CD4-positive, alpha-beta T cell treated with Interleukin-6 at 100 ng/mL for 8 hours (primary cell): ENCODE measurements at places on chromosomes 11 and 22.

DNA sequence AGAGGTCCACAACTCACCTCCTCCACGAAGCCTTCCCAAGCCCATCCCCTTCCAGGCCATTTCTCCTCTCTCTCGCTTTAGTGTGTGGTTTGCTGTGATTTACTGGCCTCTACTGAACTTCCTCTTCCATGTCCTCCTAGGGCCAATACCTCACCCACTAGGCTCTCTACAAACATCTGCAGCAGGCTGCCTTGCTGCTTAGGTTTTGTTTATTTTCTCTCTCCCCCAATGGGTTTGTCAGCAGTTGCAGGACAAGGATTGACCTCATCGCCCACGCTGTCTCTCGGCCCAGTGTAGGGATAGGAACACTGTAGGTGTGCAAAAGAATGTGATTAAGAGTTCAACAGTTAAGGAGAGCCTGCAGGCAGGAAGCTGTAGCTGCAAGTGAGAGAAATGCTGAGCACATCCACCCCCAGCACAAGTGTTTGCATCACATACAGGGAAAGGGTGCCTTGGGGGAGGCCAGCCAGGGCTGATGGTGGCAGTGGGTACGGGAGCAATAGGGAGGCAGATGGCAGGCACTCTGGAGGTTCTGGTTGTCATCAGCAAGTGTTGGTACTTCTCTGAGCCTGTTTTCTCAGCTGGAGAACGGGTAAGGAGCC lies 1.4 kb downstream of the PC start:
- no peak for DNase-seq

DNA sequence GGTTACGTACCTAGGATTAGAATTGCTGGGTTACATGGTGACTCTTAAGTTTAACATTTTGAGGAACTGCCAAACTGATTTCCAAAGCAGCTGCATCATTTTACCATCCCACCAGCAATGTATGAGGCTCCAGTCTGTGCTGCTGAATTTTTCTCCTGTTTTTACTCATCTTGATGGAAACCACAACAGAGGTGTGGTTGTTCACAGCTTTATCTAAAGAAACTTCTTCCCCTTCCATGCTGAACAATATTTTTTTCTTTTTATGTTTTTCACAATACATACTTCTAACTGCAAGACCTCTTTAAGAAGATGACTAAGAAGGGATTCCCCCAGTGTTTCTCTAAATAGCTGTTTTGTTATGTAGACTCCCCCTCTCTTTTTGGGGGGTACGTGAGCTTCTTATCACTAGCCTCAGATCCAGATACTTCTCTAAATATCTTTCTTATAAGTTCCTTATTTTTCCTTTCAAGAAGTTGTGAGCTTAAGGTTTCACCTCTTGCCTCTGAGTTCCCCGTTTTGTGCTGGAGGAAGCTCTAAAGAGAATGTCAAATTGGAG lies 24.0 kb downstream of the TCP11L1 start:
- DNase-seq: no peak

GRCh38 chr11:91776655-91777054 lies 448.0 kb upstream of the FAT3 start:
- no peak for DNase-seq

DNA sequence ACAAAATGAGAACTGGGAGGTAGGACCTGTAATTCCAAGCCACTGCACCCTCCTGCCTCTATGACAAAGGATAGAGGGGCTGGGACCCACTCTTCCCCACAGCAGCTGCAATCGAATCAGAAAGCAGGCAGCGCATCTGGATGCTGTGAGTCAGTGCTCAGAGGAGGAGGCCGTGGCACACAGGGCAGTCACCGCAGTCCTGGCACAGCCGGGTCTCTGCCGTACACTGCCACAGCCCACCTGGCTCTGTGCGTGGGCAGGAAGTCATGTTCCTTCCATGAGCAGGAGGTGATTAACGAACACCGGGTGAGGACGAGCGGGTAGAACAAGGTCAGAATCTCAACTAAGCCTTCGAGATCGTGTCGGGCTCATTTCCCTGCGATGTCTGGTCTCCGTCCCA lies 30.2 kb upstream of the PPFIA1 start:
- no peak for DNase-seq

- no peak for DNase-seq
Measured at GRCh38 chr11:14768526-14769188, 123.4 kb downstream of the CYP2R1 start.

DNA sequence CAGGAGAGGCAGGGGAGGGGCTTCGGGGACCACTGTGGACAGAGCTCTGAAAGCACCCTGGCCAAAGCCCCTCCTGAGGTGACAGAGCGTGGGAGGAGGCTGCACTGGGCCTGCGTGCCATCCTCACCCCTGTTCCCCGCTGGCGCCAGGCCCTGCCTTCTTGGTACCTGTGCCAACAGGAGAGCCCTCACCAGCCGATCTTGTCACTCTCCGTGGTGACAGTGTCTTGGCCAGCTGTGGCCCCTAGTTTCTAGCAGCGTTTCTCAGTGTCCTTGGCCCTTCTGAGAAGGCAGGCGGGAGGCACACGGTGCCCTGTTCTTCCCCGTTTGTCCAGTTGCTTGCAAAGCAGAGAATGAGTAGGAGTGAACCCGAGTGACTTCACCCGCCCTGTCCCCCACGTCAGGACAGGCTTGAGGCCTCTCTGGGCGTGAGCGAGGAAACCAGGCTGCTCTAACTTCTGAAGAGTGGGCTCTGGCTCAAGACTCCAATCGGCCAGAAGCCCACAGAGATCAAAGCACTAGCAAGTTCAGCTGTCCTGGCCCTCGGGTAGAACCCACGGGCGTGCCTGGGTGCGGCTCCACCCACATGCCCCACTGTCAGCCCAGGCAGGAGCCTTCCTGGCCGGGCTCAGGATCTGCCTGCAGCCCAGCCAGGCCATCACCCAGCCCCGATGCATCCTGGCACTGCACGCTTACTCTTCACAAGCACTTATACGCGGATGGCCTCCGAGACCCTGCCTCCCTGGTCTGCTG lies 60.2 kb upstream of the EMID1 start:
- no peak for DNase-seq

- no peak for DNase-seq
Measured at GRCh38 chr22:24512043-24512442, 16.9 kb downstream of the UPB1 start.

- no peak for DNase-seq
Measured at GRCh38 chr22:39580795-39581194, 10.2 kb downstream of the CACNA1I start.

- no peak for DNase-seq
Measured at GRCh38 chr22:22882033-22882717, 5.4 kb upstream of the IGLL5 start.

DNA sequence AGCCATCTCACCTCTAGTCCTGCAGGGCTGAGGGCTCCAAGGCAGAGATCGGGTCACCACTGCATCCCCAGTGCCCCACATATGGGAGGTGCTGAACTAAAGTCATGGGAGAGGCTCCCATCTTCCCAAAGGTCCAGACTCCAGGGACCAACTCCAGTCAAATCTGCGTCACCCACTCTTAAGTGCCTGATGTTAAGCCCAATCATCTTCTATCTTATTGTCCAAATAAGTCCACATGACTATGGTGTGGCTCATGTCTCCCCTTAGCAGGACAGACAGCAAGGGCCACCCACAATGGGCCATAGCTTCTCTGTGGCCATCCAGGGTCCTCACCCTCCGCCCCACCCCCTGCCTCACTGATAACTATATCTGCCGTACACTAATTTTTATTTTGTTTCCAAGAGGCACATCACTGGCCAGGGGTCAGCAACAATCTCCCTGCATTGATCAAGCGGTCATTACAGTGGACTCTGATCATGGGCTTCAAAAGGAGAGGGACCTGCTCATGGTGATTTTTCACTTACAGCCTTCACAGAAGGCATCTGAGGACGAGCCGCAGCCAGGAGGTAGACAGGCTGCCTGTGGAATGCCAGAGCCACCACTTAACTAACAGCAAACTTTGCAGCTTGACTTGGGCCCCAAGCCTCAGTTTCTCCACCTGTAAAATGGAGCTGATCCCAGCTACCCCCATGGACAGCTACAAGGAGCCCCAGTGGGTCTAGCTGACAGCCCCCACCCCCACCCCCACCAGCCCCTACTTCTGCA lies 23.3 kb downstream of the MYH9 start:
- no peak for DNase-seq

DNA sequence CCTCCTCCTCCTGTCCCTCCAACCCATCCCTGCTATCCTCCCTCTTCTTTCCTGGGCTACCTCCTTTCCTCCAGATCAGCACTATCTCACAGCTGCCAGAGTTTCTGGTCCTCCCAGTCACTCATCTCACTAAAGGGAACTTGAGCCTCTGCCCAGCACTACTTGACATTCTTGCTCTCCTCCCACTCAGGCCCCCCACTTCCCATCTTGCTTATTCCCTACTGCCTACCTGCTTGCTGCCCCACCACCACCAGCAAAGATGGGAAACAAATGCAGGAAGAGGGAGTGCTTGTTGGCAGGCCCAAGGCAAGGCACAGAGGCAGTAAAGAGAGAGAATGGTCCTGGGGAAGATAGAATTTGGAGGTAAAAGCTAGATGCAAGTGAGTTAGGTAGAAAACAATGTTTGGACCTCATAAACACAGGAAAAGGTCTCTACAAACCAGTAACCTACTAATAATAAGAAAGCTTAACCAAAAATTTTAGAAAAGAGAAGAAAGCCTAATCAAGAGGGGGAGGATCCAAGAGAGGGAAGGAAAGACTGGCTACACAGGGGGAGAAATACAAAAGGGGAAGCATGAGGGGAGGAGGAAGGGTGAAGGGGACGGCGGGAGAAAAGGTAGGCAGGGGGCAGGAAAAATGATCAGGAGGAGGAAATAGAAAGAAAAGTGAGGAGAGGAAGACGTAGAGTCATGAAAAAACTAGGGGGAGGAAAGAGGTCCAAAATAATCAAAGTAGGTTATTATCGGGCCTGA lies 63.6 kb downstream of the PAK1 start:
- DNase-seq: no peak

- no peak for DNase-seq
Measured at GRCh38 chr11:63508745-63509144, 2.9 kb downstream of the LGALS12 start.

DNA sequence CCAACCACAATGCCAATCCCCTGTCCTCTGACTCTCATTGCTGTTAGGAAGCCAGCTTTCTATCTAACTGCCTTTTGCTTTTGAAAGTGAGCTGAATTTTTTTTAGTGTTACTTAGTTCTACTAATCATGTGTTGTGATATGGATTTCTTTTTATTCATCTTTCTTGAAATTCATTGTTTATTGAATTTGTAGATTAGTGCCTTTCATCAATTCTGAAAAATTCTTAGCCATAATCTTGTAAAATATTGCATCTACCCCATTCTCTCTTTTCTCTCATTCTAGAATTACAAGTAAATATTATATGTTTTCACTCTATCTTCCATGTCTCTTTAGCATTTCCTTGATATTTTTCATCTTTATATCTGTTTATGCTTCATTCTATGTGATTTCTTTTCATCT lies 47.8 kb downstream of the DDIAS start:
- DNase-seq: no peak

DNA sequence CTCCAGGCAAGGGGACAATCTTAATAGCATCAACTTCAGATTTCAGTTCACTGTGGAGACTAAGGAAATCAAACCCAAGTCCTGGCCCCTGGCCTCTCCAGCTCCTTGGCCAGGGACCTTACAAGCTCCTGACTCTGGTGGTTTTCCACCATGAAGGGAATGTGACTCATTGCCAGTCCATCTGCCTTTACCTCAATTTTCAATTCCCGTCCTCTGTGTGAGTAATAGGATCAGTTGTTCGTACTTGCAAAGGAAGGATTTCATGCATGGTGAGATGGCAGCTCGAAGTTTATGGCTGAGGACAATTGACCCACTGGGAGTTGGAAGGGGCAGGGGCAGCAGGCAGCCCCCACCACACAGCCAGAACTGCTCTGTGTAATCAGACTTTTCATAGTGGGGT lies 42.5 kb downstream of the INSC start:
- no peak for DNase-seq

- no peak for DNase-seq
Measured at GRCh38 chr11:45752106-45752505, 52.8 kb upstream of the SLC35C1 start.

GRCh38 chr11:79304599-79305212 lies 136.1 kb downstream of the TENM4 start:
- DNase-seq: no peak

DNA sequence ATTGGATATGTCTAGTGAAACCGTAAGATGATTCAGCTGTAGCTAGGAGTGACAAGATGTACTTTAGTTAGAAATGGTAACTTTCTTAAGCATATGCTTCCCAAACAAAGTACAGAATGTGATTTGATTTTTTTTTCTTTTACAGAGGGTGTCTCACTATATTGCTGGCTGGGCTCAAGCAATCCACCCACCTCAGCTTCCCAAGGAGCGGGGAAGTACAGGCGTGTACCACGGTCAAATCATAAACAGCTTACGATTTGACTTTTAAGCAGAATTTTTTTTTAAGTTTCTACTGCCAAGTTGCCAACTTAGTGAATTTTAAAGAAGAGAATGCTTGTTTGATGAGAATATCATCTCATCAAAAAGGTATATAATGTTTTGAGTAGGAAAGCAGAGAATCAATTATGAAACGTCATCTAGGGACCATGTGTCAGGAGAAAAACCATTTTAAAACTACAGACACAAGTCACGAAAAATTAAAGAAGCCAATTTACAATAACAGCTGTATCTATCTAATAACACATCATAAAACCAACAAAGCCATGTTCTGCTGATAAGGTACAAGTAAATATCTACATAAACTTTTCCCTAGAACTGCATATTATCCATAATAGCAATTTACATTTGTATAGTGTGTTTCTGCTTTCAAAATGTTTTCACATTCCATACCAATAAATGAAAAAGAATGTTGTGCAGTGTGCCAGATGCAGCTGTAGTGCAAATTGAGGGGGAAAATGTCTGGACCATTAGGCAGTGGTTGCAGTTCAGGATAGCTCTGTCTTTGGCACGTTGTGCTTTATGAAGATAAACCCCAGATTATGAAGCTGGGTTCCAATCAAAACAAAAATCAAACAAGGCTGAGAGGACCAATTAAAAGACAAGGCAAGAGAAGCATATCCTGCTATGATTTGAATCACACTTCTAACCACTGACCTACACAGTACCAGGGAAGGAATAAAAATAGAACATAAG lies 33.7 kb upstream of the USP47 start:
- DNase-seq: no peak

DNA sequence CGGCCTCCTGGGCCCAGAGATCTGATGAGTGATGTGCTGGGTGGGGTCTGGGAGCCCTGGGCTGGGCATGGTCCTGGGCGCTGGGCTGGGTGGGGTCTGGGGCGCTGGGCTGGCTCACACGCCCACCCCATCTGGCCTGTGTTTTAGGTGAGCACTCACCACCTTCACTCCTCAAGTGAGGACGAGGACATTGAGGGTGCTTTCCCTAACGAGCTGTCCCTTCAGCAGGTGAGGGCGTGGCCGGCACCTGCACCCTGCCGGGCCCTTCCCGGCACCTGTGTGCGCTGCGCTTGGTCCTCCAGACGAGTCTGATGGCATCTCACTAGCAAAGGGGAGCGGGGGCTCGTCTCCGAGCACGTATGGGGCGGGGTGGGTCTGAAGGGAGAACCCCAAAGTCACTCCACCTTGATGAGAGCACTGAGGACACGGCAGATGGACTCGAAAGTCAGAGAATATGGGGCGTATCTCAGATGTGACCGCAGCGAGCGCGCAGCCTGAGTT lies 37.9 kb downstream of the SBF1 start:
- no peak for DNase-seq
